Germinal center (tissue), 1 donor: ENCODE measurements at places on chromosomes 2 and 18.

- no peak for DNase-seq
Observed at GRCh38 chr2:178208817-178209216, 14.5 kb downstream of the OSBPL6 start.

GRCh38 chr2:231425811-231426703 lies 30.5 kb downstream of the B3GNT7 start:
- no peak for DNase-seq

- no peak for DNase-seq
Observed at GRCh38 chr2:238162251-238162845, 3.6 kb downstream of the ERFE start.

DNA sequence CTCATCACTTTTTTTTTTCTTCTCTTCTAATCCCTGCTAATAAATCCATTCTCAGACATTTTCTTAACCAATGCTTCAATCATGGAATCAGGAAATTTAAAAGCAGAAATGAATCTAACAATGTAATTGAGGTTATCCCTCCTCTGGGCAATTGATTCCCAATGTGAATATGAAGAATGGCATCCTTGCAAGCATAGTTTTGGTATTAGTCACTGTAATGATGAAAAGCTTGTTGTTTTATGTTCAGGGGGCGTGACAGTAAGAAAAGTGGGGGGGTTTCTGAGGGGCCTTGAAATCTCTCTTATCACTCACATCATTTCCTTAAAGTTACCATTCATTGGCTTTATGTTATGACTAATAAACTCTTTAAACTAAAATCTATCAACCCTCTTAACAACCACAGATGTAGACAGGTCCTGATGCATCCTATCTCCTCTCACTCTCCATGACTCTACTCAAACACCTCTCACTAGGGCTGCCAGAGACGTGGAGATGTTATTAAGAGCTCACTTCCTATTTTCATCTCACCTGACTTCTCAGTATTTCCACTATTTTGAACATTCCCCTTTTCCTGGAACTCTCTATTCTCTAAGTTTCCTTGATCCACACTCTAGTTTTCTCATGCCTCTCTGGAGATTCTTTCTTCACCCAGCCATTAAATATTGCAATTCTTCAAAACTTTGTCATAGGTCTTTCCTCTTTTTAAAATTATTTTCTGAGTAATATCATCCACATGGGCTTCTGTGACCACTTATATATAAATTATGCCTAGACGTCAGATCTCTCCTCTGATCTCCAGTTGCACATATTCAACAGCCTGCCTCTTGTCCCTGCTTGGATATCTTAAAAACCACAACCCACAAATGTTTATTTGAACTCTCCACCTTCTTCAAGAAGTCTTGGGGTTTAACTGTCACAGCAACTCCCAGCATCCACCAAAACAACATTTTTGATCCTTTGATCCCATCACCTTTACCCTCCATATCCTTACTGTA lies 332.9 kb downstream of the CDH2 start:
- no peak for DNase-seq

DNA sequence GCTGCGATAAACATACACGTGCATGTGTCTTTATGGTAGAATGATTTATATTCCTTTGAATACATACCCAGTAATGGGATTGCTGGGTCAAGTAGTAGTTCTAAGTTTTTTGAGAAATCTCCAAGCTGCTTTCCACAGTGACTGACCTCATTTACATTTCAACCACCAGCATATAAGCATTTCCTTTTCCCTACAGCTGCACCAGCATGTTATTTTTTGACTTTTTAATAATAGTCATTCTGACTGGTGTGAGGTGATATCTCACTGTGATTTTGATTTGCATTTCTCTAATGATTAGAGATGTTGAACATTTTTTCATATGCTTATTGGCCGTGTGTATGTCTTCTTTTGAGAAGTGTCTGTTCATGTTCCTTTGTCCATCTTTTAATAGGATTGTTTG lies 22.8 kb downstream of the GALNT1 start:
- DNase-seq = no peak

DNA sequence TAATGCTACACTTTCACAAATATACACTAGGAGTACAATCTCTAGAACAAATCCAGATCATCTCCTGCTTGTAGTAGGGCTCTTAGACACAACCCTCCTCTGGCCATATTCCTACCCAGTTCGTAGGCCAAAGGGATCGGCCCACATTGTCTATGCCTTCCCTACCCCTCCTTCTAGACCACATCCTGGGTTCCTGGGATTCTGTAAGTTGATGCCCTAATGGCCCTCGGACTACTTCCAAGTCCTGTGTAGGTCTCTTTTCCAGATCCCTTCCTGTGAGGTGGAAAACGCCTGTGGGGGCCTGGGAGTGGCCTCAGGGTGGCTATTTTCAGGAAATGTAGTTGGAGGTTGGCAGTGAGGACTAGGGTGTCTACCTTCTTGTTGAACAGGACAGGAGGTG lies 289.7 kb downstream of the ZNF385B start:
- DNase-seq = no peak

DNA sequence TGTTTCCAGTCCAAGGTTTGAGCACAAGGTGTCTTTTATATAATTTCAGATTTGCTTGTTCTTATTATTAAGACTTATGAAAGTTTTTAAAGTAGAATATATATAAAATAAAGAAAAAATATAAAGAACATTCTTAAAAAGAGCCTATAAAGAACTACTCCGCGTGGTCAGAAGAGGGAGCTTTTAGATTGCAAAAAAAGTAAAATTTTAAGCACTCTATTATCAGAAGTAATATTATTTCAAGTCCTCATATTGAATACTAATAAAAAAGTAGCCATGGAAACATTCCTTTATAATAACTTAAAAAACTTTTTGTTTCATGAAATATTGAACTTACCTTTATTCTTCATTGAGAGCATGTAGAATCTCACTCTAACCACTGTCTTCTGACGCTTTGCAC lies 51.4 kb downstream of the LINC00305 start:
- no peak for DNase-seq

GRCh38 chr2:168889635-168890005 lies 610 bp downstream of the SPC25 start:
- no peak for DNase-seq

GRCh38 chr2:230600285-230600684 lies 112.4 kb upstream of the CAB39 start:
- no peak for DNase-seq

- DNase-seq = peak; percentile 59
Observed at GRCh38 chr2:60873381-60873780, 8.0 kb upstream of the REL start.

DNA sequence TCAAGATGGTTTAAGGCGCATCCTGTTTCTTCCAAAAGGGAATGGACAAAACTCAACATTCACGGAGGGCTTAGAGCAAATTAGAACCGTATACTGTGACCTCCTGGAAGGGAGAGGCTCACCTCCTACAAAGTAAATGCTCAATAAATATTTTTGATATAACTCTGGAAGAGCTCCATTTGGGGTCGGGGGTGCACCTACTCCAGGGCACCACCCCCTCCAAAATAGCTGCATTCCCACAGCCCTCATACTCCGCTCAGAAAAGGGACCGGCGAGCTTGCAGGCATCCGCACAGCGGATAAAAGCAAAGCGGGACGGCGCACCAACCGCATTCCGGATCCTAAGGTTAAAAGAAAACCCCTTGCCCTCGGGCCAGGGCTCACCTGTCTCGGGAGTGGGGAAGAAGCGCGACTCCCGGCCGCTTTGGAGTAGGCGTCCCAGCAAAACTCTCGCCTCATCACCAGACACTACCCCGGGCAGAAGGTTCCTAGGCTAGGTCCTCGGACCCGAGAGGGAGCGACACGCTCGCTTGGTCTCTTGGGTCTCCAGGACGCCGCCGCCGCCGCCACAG lies 378 bp downstream of the WDPCP start:
- DNase-seq = no peak

- no peak for DNase-seq
Observed at GRCh38 chr2:76019128-76019527, 308.4 kb upstream of the GCFC2 start.

DNA sequence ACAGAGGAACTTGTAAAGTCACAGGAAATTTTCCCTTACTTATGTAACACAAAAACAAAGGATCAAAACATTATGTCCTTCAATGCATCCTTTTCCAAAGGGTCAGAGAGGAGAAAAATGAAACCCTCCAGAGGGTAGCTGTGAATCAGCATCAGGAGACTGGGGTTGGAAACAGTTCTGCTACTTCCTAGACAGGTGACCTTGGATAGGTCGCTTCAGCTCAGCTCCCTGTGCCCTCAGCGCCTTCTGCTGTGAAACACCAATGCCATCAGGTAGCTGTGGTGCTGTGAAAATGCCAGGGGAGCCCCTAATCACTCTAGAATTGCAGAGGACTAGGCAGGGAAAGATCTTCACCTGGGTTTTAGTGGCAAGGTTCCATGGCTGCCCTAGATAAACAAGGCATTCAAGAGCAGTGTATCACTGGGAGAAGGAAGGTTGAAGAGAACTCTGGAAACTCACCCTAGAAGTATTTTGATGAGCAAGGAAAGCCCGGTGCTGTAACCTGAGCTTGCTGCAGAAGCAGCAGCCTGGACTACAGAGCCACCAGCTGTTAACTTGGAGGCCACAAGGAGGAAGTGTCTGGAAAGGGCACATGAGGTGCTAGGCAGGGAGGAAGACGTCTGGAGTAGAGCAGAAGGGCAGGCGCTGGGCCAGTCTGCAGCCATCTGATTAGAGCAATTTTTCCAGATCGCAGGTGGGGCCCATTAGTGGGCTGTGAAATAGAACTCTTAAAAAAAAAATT lies 100.7 kb upstream of the MCFD2 start:
- no peak for DNase-seq

DNA sequence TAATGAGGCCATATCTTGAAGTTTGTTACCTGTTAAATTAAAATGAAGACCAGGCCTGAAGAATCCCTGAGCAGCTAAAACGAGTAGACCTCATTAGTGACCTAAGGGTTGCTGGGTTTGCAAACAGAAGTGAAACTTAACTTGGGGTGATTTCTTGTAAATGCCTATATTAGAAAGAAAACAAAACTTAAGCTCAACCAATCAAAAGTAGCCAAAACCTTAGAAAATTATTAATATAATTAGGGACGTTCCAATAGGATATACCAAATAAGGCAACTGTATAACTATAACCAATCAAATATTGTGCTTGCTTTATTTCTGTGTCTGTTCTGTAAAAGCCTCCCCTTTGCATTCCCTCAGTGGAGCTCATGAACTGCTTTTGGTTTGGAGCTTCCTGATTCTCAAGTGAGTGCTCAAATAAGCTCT lies 137.9 kb upstream of the VRK2 start:
- peak; percentile 4 for DNase-seq

- no peak for DNase-seq
Observed at GRCh38 chr2:105712166-105712915, 32.4 kb upstream of the NCK2 start.

DNA sequence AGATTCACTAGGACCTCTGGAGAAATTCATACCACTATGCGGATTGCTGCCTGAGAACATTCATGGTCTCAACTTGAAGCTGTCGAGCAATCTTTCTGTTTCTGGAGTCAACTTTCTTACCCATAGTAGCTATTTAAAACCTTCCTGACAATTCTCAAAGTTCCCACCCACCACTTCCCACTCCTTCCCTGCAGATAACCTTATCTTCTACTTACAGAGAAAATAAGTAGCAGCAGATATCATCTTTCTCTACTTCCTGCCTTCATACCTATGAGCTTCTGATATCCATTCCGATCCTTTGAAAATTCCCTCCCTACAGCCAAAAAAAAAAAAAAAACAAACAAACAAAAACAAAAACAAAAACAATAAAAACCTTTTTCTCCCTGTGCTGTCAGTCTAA lies 81.2 kb upstream of the CYRIA start:
- DNase-seq = no peak

GRCh38 chr2:72934683-72935610 lies 17.6 kb downstream of the EMX1 start:
- DNase-seq = no peak

DNA sequence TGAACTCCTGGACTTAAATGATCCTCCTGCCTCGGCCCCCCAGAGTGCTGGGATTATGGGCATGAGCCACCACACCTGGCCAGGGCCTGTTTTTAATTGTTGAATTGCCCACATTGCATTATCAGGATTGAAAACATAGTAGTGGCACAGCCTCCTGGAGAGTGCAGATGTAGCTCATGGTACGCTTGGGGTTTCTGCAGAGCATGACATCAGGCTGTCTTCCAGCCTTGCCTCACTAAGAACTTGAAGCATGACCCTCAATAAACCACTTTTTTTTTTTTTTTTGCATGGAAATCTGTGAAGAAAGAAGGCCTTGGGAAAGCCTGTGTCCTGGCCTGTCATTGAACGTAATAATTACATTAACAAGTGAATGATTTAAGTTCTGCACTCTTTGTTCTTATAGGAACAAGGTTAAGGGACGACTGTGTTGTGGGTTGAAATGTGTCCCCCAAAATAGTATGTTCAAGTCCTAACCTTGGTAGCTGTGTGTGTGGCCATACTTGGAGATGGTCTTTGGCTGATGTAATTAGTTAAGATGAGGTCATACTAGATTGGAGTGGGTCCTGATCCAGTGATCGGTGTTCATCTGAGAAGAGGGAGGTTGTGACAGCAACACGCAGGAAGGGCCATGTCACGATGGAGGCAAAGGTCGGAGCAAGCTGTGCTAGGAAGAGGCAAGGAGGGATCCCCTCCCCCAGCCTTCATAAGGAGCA lies 90.2 kb downstream of the AGAP1 start:
- no peak for DNase-seq

DNA sequence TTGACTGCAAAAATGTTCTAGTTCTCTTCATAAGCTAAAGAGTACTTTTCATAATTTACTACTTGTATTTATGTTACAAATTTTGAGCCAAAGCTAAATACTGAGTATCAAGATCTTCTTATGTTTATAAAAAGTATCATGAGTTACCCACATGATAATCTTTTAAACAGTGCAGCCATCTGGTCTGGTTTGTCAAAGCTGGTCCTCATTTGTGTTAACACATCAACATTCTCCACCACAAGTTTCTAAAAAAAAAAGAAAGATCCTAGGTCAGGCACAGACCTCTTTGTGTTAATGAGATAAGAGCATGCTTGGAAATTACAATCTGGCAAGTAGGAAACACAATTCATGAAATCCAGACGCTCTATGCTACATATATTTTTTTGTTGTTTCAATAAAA lies 75.5 kb upstream of the FRZB start:
- DNase-seq = no peak

- no peak for DNase-seq
Observed at GRCh38 chr2:134220344-134220974, 33.4 kb upstream of the MGAT5 start.

GRCh38 chr2:128396946-128397345 lies 78.3 kb upstream of the HS6ST1 start:
- no peak for DNase-seq

GRCh38 chr2:64101141-64101591 lies 43.1 kb downstream of the PELI1 start:
- DNase-seq = no peak

GRCh38 chr2:117785740-117786139 lies 28.8 kb upstream of the DDX18 start:
- peak; percentile 24 for DNase-seq

GRCh38 chr2:161381546-161381945 lies 34.6 kb upstream of the TBR1 start:
- no peak for DNase-seq

DNA sequence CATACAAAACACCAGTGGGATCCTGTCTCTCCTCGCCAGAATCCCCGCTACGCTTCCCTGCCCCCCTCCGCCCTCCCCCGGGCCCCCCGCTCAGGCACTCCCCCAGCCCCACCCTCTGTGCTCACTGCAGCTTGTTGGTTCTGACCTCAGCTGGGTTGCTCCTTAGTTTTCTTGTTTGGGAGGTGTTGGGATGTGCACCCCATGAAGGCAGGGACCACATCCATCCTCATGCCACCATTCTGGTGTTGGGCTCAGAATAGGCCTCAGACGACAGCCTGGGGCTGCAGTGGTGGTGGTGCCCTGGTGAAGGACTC lies 4.6 kb downstream of the SNED1 start:
- no peak for DNase-seq
